Naive thymus-derived CD4-positive, alpha-beta T cell (primary cell): ENCODE measurements at places on chromosomes 1 and 21. TPM values are rescaled to one million over a fixed set of nuclear protein-coding genes. Genes with fewer than 3 reads are reported as not detected.

- no peak for DNase-seq
These were observed 18.3 kb downstream of the SGIP1 start for GRCh38 chr1:66552287-66552686.

DNA sequence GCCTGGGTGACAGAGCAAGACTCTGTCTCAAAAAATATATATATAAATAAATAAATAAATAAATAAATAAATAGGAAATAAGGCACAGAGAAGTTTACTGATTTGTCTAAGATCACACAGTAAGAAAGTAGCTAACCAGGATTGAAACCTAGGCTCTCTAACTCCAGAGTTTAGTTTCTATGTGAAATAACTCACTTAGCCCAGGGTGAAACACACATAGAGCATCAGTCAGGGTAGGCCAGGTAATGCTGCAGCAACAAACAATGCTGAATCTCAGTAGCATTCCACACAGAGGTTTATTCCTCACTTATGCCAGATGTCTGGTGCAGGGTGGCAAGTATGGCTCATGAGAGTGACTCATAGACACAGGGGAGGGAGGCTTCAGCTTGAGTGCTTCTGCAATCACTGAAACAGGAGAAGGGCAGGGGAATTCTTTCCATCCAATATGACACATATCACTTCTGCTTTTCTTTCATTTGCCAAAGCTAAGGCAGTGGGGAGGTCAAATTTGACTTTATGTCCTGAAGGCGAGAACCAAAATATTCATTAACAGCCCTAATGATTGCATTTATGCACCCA, 37.1 kb upstream of the KANK4 start:
- no peak for DNase-seq

DNA sequence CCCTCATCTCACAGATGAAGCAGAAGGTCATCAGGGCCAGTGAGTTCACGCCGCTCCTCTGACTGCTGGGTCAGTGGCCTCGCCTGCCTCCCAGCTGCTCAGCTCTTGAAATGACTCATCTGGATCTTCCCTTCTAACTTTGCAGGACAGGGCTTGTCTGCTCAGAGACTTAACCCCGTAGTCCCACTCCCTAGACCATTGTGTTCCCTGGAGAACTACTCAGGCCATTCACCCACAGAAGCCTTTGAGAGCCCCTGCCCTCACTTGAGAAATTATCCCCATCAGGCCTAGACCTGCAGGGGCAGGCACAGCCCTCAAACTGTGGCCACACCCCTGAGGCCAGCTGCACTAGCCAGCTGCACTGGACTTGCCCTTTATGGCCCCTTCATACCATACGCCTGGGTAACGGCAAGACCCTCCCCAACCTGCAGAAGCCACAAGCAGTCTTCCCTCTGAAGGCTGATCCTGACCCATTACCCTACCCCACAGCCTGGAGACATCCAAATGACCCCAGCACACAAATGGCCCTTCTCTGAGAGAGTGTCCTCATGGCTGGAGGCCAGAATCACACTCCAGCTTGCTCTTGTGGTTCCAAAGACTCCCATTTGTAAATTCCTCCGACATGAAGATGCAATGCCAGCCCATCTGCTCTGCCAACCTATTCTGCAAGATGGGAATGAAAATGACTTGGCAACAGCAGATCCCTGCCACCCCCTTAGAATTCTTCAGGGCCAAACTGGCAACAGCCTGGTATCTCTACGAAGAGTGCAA, 33.2 kb downstream of the RCSD1 start:
- no peak for DNase-seq

GRCh38 chr1:203276916-203277545, 28.3 kb upstream of the BTG2 start:
- no peak for DNase-seq

- DNase-seq = peak; percentile 62
These were observed 89.4 kb upstream of the IPO9 start for GRCh38 chr1:201739492-201740085.

DNA sequence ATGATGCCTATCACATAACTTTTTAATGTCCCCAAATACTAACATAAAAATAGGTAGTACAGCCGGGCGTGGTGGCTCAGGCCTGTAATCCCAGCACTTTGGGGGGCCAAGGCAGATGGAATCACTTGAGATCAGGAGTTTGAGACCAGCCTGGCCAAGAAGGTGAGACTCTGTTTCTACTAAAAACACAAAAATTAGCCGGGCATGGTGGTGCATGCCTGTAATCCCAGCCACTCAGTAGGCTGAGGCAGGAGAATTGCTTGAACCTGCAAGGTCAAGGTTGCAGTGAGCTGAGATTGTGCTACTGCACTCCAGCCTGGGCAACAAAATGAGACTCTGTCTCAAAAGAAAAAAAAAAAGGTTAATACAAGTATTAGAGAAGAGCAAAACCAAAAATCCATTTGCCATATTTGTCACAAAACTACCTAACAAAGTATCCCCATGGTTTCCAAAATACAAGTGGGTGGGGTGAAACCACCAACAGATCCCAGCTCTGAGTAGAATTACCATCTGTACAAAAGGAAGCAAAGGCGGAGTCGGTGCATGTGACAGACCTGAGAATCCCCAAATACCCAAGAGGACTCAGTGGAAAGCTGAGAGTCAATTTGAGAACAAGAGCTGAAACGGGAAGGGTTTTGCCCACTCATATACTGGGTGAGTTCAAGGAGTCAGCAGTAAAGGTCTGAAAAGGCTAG, 113.2 kb downstream of the TOMM20 start:
- DNase-seq = peak; percentile 61

KRTAP10-10 gene
- not detected for total RNA-seq

RIMKLA gene
- 0.30 TPM for total RNA-seq

- DNase-seq = no peak
These were observed 720 bp downstream of the SUSD4 start for GRCh38 chr1:223363057-223363855.

HPCAL4 gene
- 49.0 TPM for total RNA-seq

MEGF6 gene
- total RNA-seq = 12.2 and 14.6 TPM in 2 replicates

DNA sequence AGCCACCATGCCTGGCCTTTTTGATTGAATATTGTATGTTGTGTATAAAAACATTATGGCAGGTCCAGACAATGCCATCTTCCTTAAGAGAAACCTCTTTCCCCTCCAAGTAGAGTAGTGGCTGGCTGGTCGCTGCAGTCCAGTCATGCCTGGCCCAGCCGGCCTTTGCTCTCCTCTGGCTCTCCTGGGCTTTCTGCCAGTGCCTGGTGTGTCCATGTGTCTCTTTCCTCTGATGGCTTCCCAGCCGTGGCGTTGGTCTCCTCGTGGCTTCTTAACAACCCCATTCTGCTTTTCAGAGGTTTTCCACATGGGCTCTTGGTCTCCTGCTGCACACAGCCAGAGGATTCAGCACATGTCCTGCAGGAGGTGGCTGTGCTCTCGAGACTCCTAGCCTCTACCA, 58.7 kb downstream of the DIP2A start:
- DNase-seq = no peak

DNA sequence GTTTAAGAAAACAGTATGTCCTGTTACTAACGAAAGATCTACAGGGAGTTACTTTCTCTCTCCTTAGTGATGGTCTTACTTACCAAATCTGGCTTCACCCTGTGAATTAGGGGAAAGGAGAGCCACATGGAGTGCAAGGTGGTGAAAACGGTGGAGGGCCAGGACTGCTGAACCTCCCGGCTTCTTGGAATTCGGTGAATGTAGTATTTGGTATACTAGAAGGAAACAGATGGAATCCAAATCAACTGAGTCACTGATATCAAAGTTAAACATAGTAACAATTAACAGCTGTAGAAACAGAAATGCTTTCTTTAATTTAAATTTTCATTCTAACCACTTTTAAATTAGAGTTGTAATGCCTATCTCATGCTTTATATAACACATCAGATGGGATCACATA, 45.7 kb downstream of the ALG14 start:
- DNase-seq = no peak

- no peak for DNase-seq
These were observed 4.3 kb downstream of the TNFRSF14 start for GRCh38 chr1:2560299-2561073.

CFHR3 gene
- total RNA-seq = not detected

GRCh38 chr1:19138958-19139581, 71.0 kb downstream of the UBR4 start:
- no peak for DNase-seq

KLHDC9 gene
- total RNA-seq = 0.25 TPM in 1 of 2 replicates, not detected in the other
